Endodermal cell (in vitro differentiated cells): ENCODE measurements at places on chromosomes 6 and 20. TPM values are rescaled to one million over a fixed set of nuclear protein-coding genes. Genes with fewer than 3 reads are reported as not detected.
A peak's percentile ranks its signal among the peaks of the same experiment; 100 is the strongest.

The CGA gene
- not detected in 2 replicates for total RNA-seq

The SCAF8 gene
- total RNA-seq: 39.6 to 56.1 TPM (median 49.7 TPM) in 3 replicates

DNA sequence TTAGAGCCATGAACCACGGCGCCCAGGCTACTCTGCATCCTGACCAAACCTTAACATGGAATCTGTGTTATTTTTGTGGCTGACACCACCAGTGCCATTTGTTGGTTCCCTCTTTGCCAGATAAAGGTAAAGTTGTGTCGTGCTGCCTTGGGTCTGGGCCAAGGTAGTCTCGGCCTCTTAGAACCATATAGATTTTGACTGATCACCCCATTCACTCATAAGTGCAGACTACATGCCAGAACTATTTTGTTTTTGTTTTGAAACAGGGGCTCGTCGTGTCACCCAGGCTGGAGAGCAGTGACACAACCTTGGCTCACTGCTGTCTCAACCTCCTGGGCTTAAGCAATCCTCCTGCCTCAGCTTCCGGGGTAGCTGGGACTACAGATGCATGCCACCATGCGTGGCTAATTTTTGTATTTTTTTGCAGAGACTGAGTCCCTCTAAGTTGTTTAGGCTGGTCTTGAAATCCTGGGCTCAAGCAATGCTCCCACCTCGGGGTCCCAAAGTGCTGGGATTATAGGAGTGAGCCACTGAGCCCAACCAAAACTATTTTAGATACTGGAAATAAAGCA lies 19.2 kb upstream of the RIPOR3 start:
- no peak for DNase-seq

- peak; percentile 88 for DNase-seq
Observed at GRCh38 chr6:134175532-134176263, 123.3 kb upstream of the SLC2A12 start.

- DNase-seq: no peak
Observed at GRCh38 chr6:113782636-113783035, 74.5 kb upstream of the MARCKS start.

DNA sequence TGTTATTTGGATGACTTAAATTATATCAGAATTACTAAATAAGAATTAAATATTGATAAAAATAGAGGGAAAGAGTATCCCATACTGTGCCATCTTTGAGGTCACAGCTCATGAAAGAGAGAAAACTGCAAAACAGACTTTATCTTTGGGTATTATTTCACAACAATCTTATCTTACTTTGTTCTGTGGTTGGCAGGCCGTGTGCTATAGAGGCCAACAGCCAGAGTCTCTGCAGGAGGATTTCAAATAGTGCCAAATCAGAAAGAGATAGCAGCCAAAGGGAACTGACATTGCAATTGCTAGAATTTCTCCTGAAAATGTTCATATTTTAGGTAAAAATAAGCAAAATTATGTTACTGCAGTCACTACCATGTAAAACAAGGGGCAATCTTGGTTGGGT lies 354.2 kb downstream of the GRIK2 start:
- no peak for DNase-seq

- DNase-seq: peak; percentile 27
Observed at GRCh38 chr6:167776906-167777627, 49.6 kb upstream of the AFDN start.

GRCh38 chr6:137363805-137364138 lies 130.4 kb downstream of the OLIG3 start:
- DNase-seq: no peak
